Substantia nigra (tissue), 51 donors: ENCODE measurements at places on chromosomes 5 and 9.

DNA sequence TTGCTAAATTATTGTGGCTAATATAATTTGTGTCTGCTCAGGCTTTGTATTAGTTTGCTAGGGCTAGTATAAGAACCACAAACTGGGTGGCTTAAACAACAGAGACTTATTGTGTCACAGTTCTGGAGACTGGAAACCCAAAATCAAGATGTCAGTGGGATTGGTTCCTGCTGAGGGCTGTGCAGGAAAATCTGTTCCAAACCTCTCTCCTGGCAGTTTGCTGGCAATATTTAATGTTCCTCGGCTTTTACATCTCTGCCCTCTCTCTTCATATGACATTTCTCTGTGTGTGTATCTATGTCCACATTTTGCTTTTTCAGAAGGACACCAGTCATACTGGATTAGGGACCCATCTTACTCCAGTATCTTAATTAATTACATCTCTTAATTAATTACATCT, 498.8 kb upstream of the CD180 start:
- no peak for DNase-seq

- no peak for DNase-seq
These were observed 10.5 kb downstream of the MLLT3 start for GRCh38 chr9:20611691-20612287.

DNA sequence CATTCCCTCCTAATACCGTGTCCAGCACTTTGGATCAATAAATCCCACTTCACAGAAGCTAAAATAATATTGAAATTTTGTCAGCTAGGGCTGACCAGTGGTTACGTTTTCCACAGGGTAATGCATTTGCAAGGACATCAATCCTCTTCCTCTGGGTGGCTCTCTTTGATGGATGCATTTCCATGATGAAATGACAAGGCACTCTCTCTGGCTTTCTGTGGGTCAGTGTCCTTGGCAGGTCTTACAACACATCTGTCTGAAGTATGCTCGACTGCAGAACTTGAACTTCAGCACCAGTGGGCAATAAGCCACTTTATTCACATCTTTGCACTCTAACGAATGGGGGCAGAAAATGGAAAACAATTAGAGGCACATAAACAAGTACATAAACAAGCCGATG, 330.1 kb downstream of the ADAMTS6 start:
- no peak for DNase-seq

- no peak for DNase-seq
These were observed 255.4 kb downstream of the SMARCA2 start for GRCh38 chr9:2270565-2270964.

DNA sequence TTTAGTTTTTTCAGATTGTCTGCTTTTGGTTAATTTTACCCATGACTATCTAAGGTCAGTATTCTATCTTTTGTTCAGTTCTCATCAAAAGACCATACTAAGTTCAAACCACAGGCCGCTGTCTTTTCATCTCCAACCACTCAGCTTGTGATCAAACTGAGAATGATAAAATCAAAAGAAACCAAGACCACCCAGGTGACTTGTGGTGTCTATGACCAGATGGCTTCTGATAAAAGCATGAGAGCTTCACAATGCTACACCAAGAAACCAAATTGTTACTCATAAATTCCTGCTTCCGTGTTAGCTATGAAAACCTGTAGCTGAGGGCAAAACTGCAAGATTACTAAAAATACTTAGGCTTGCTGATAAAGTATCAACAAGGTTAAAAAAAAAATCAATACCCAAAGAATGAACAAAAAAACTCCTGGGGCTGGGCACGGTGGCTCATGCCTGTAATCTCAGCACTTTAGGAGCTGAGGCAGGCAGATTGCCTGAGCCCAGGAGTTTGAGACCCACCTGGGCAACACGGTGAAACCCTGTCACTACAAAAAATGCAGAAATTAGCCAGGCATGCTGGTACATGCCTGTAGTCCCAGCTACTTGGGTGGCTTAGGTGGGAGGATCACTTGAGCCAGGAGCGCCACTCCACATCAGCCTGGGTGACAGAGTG, 25.8 kb upstream of the GPX8 start:
- no peak for DNase-seq

- no peak for DNase-seq
These were observed 175.8 kb downstream of the CACNA1B start for GRCh38 chr9:138053321-138053868.

DNA sequence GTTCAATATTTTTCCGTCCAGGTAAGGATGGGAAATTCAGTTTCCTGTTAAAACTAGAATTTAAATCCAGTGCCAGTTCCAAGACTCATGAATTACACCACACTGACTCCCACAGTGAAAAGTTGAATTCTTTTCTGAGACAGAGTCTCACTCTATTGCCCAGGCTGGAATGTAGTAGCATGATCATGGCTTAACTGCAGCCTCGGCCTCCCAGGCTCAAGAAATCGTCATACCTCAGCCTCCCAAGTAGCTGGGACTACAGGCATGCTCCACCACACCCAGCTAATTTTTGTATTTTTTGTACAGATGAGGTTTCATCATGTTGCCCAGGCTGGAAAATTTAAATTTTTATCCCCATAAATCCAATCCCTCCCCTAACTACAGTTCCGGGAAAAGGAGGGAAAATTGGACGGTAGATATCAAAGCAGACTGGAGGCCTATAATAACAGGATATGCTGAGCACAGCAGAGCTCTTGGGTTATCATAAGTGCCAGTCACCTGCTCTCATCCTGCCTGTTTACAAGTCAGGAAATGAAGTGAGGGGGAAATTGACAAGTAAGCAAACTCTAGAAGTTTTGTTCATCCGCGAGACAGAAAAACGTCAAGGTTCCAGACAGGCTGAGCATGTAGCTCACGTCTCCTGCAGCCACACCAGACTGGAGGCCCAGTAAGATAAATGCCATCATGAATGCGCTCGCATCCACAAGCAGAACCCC, 105.7 kb downstream of the UGCG start:
- DNase-seq: no peak

DNA sequence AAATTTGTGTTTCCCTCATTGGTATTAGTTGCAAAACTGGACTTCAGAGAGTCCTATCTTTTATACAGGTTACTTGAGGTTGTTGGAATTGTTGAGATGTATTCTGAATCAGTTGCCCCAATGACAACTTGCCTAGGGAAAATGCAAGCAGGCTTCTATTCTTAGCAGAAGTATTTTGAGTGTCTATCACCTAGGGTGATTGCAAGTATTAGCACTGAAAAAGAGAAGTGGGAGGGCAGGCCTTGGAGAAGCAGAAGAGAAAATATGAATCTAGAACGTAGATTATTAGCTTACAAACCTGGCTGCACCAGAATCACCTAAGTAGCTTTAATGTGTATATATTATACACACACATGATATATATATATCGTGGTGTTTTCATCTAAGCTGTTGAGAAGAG, 43.2 kb downstream of the ADAMTS12 start:
- DNase-seq: no peak

- DNase-seq: no peak
These were observed 14.9 kb downstream of the ADAMTSL1 start for GRCh38 chr9:18488886-18489285.

- no peak for DNase-seq
These were observed 17.8 kb upstream of the GLIPR2 start for GRCh38 chr9:36118706-36119105.

- DNase-seq: no peak
These were observed 110.4 kb downstream of the STARD4 start for GRCh38 chr5:111401906-111402305.

DNA sequence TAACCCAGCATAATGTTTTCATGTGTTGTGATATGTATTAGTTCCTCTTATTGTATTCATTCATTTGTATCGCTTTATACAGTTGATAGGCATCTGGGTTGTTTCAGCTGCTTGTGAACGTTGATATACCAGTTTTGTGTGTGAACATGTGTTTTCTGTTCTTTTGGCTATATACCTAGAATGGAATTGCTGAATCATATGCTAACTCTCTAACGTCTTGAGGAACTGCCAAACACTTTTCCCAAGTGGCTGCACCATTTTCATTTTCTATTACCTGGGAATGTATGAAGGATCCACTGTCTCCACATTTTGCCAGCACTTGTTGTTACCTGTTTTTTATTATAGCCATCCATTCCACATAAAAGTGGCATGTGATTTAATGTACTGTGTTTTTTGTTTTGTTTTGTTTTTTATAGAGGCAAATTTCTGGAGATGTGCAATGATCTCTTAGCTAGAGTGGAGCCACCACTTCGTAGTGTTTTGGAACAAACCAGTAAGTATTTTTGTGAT, 34.6 kb downstream of the HSPA4 start:
- no peak for DNase-seq

DNA sequence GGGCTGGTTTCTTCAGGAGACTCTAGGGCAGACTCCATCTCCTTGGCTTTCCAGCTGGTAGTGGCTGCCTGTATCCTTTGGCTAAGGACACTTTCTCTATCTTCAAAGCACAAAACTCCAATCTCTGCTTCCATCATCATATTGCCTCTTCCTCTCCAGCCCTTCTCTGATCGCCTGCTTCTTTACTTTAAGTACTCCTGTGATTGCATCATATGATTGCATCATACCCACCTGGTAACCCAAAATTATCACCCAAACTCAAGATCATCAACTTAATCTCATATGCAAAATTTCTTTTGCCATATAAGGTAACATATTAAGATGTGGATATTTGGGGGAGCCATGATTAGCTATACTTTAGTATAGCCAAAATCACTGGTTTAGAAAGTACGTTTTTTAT, 1092.6 kb upstream of the CDH6 start:
- no peak for DNase-seq

DNA sequence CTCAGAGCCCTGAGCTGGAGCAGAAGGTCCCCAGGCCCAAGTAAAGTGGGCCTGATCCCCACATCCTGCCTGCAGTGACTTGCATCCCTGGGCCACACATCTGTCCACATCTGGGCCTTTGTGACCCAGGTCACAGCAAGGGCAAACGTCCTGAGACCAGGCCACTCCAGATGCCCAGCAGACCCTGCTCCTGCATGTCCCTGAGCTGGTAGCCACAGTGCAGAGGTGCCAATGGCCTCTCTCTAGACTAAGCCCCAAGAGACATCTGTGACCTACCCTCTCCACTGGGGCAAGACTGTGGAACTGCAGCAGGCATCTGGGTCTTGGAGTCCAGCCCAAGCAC, 2.5 kb downstream of the FLT4 start:
- DNase-seq: no peak

DNA sequence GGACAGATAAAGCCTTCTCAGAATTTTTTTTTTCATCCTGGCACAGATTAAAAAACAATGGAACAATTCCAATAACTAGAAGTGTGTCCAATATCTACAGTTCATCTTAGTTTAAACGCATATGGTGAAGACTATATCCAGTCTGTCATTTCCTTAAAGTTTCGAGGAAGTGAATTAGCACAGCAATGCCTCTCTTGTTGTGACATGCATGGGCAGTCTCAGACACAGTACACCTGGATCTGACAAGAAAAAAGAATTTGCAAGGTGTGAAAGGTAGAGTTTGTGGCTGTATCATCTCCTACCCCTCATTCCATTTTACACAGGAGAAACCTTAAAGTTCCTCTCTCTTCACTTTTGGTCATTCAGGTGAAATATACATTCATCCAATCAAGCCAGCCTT, 100.6 kb upstream of the ADAMTS19 start:
- no peak for DNase-seq

- DNase-seq: no peak
These were observed 142.3 kb upstream of the FSTL4 start for GRCh38 chr5:133754575-133755169.

DNA sequence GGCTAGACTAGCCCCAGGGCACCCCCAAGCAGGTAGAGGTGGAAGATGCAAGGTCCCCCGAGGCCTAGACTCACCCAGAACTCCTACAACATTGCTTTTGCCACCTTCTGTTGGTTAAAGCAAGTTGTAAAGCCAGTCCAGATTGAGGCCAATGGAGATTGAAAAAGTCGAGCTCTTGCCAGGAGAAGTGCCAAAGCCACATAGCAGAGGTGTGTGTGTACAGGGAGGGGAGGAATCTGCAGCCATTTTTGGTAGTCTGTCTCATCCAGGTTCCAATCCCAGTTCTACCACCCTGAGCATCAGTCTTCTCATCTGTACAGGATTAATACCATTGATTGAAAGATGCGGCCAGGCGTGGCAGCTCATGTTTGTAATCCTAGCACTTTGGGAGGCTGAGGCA, 12.3 kb upstream of the URM1 start:
- DNase-seq: no peak

DNA sequence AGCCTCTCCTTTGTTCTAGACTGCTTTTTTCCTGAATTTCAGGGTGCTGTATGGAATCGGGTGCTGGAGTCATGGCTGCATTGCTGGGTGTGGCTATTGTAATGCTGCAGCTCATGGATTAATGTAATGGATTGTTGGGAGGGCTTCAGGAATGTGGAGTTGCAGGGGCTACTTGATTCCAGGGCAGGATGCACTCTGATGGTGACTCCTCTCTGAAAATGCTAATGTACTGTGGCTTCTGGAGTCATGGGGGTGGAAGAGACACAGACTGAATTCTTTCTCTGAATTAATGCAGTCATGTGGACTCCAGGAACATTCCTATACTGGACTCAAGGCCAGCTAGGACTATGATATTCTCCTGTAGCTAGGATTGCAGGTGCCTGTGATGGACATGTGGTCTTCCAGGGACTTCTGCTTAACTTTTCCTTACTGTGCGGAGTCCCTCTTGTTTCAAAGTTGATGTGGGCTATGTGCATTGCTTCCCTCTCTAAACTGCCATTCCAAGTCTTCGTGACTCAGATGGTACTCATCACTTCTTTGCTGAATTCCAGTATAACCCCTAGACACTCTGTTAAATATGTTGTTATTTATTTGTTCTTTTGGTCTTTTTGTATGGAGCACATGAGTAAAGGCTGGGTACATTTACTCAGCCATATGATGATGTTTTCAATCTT, 396.2 kb downstream of the KCTD16 start:
- DNase-seq: no peak

- DNase-seq: no peak
These were observed 156.6 kb upstream of the PHYKPL start for GRCh38 chr5:178389026-178389729.

GRCh38 chr9:91077624-91078368, 276.2 kb downstream of the SYK start:
- no peak for DNase-seq

DNA sequence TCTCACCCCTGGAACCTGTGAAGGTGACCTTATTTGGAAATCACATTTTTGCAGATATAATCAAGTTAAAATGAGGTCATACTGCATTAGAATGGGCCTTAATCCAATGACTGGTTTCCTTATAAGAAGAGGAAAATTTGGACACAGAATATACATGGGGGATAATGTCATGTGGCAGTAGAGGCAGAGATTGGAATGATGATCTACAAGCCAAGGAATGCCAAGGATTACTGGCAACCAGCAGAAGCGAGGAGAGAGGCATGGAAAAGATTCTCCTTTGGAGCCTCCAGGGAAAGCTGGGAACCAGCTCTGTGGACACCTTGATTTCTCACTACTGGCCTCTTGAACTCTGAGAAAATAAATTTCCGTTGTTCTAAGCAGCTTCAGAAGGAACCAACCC, 20.2 kb upstream of the CEP78 start:
- DNase-seq: no peak

- DNase-seq: no peak
These were observed 130.8 kb upstream of the FAM120A start for GRCh38 chr9:93320591-93321219.
